Mammary microvascular endothelial cell (primary cell): ENCODE measurements at places on chromosomes 6 and 20. TPM values are rescaled to one million over a fixed set of nuclear protein-coding genes. Genes with fewer than 3 reads are reported as not detected.

REPS1 gene
- 25.4 and 26.1 TPM in 2 replicates for total RNA-seq

VNN1 gene
- 0.20 and 0.69 TPM in 2 replicates for total RNA-seq

FNDC11 gene
- total RNA-seq, result 0.69 and 0.80 TPM in 2 replicates

ZBTB46 gene
- 2.7 and 2.9 TPM in 2 replicates for total RNA-seq

MUCL3 gene
- 0.07 TPM in 1 of 2 replicates, not detected in the other for total RNA-seq

MEI4 gene
- not detected in 2 replicates for total RNA-seq

TAAR2 gene
- total RNA-seq, result not detected in 2 replicates

FAM162B gene
- 0.44 and 0.67 TPM in 2 replicates for total RNA-seq

COL12A1 gene
- total RNA-seq, result 51.1 and 56.9 TPM in 2 replicates

SLC35D3 gene
- not detected in 2 replicates for total RNA-seq

C6orf52 gene
- total RNA-seq, result not detected in 2 replicates

CLPSL2 gene
- total RNA-seq, result not detected in 2 replicates

HTR1E gene
- not detected in 2 replicates for total RNA-seq

C6orf58 gene
- total RNA-seq, result not detected in 2 replicates

CLVS2 gene
- total RNA-seq, result not detected in 2 replicates

ENPP1 gene
- total RNA-seq, result 0.64 and 1.9 TPM in 2 replicates

ITPR3 gene
- 82.5 and 94.1 TPM in 2 replicates for total RNA-seq

TRAPPC3L gene
- total RNA-seq, result 0.10 TPM in 1 of 2 replicates, not detected in the other

C20orf204 gene
- 0.44 and 0.73 TPM in 2 replicates for total RNA-seq

RUNX2 gene
- total RNA-seq, result 0.69 TPM in 1 of 2 replicates, not detected in the other

NKAPL gene
- total RNA-seq, result 0.53 and 1.3 TPM in 2 replicates

RFX6 gene
- not detected in 2 replicates for total RNA-seq

LRP11 gene
- 17.5 and 18.4 TPM in 2 replicates for total RNA-seq

CD109 gene
- 53.6 and 55.0 TPM in 2 replicates for total RNA-seq

BHLHE23 gene
- not detected in 2 replicates for total RNA-seq

PHACTR2 gene
- 94.1 and 118 TPM in 2 replicates for total RNA-seq

RGS19 gene
- total RNA-seq, result 20.3 and 29.3 TPM in 2 replicates

GRIK2 gene
- total RNA-seq, result not detected in 2 replicates

PI3 gene
- total RNA-seq, result not detected in 2 replicates

IMPG1 gene
- total RNA-seq, result not detected in 2 replicates

CDS2 gene
- total RNA-seq, result 44.1 and 57.4 TPM in 2 replicates

AK9 gene
- total RNA-seq, result 1.5 and 3.8 TPM in 2 replicates

TSPO2 gene
- total RNA-seq, result not detected in 2 replicates

OR12D3 gene
- not detected in 2 replicates for total RNA-seq

FAM209B gene
- total RNA-seq, result not detected in 2 replicates

CST2 gene
- total RNA-seq, result not detected in 2 replicates

SASH1 gene
- total RNA-seq, result 61.2 and 67.7 TPM in 2 replicates

GPR6 gene
- total RNA-seq, result not detected in 2 replicates

BANF2 gene
- total RNA-seq, result not detected in 2 replicates

WASF1 gene
- 5.6 and 7.0 TPM in 2 replicates for total RNA-seq

NRSN1 gene
- not detected in 2 replicates for total RNA-seq

PLAGL1 gene
- total RNA-seq, result 10.8 and 13.0 TPM in 2 replicates
